ENCODE measurements at places on chromosomes 4 and X.

DNA sequence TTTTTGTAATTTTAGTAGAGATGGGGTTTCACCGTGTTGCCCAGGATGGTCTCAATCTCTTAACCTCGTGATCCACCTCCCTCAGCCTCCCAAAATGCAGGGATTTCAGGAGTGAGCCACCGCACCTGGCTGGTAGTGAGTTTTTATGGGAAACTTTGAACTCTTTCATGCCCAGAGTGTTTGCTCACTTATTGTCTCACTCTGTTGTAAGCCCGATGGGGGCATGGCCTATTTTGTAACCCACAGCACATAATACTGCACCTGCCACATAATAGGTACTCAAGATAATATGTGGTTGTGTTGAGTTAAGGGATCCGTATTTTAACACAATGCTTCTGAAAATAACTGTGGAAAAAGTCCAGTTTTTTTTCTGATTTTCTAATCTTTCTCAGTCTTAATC lies 109.6 kb upstream of the GIMD1 start:
- DNase-seq: no peak

- DNase-seq: no peak
These were observed 5.5 kb downstream of the GRIA2 start for GRCh38 chr4:157226035-157226434.

- no peak for DNase-seq
These were observed 365.8 kb upstream of the PITX2 start for GRCh38 chr4:110988722-110989121.

DNA sequence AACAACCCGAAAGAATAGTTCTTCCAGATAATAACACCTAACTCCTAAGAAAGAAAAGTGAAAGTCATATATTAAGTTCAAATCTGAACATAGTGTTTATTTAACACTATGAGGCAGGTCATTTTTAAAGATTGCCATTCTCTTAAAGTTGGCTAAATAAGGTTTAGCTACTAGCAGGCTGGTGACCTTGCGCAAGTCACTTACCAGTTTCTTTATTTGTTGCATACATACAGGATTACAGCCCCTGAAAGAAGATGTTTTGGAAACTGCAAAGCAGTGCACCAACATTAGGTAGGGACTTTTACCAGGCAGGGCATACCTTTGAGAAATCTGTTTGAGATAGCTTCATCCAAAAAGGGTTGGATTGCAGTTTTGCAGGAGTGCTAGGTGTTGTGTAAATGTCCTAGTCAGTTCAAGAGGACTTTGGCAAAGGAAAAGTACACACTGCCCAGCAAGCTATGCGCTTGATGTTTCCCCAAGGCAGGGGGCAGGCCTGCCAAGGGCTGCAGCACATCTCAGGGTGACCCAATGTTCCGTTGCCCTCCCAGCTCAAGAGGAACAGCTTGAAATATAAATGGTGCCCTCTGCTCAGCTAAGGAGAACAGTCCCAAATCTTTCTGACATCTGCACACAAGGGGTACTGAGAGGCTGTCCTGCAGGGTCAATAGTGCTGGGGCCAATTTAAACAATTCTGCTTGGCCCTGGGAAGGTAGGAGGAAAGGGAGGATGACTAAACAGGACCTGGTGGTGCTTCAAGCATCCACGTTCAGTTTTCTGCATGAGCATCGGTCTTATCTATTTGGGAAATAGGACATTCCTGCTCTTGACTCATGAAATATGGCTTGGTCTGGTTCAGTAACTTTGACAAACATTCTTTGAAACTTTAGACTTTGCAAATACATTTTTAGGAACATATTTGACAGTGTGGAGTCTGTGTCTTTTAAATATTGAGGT lies 130.8 kb downstream of the COL4A6 start:
- no peak for DNase-seq

DNA sequence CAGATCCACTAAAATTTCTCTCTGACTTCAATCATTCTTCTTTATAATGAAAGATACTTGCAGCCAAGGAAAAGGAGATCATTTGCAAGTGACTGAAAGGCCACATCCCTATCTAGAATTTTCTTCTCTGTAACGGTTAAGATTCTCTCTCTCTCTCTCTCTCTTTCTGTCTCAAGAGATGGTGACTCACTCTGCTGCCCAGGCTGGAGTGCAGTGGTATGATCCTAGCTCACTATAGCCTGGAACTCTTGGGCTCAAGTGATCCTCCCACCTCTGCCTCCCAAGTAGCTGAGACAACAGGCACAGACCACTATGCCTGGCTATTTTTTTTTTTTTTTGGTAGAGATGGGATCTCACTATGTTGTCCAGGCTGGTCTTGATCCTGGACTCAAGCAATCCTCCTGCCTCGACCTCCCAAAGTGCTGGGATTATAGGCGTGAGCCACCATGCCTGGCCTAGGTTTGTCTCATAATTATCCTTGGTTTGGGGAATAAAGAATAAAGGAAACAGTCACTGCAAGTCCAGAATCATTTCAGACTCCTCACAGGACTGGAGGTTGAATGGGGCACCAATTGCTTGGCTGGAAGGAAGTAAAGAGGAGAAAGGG lies 33.3 kb upstream of the GALNT7 start:
- DNase-seq: no peak

DNA sequence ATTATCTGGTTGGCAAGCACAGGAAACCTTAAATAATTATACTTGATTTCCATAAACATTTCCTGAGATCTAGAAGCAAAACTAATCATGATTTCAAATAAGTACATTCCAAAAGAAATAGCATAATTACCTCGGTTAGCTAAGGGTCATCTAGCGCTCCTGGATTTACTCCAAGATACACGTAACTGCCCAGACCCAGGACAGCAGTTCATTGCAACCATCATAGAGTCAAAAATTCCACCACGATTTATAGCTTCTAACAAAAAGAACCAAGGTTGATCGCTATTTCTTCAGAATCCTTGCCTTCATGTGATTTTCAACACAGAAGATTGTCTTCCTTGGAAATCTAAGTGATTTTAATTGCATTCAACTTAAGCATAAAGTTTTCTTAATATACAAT lies 1235.5 kb upstream of the TENM3 start:
- no peak for DNase-seq

DNA sequence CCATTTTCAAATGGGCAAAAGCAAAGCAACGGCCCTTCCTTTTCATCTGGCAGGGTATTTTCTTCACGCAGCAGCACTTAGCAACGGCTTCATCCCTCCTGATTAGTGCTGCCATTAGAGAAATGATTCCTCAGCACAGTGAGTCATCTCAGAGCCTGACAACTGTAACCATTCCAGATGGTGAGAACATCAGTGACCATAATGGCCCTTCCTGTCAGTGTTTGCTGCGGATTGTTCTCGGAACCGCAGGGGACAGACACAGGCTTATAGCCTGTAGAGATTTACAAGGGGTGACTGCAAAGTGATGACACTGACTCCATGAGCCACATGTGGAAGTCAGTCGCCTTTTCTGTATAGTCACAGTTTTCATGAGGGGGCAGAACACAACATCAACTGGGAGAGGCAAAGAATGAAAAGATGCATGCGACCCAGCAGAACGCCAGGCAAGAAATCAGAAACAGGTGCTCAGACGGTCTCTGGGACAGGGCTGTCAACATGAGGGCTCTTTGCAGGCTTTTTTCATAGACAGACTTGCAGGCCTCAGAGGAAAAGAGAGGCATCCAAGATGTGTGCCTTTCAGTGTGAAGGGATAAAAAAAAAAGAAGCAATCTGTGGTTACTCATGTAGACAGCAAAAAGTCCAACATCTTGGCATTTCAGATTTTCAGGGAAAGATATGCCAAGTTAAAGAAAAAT lies 69.9 kb upstream of the FBXW7 start:
- no peak for DNase-seq

DNA sequence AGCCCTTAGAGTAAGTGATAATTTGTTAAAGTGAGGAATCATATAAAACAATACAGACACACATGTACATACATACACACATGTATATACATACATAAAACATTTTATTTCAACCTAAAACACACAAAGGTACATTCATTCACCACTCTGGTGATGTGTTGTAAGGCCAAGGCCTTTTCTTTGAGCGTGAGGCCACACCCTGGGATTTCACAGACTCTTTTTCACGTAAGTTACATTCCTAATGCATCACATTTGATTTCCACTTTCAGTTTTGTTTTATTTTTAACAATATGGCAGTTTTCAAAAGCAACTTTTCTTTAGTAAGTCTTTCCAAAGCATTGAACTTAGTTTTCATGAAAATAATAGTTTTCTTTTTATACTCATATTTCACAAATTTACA lies 170.7 kb downstream of the COL4A6 start:
- no peak for DNase-seq

DNA sequence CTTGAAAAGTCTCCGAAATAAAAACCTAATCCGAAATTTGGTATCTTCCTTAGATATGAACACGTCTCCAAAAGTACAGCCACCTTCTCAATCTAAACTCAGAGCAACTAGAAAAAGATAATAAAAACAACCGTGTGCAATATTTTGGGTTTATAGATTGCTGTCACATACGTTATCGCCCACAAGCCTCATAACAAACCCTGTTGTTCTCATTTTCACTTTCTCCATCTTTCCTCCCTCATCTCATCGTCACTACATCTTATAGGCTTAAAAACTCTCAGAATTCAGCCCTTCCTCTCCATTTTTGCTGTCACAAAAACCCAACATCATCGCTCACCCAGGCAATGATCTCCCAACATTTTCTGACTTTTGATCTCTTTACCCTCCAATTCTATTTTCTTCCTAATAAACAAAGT lies 448 bp upstream of the SCFD2 start:
- no peak for DNase-seq

DNA sequence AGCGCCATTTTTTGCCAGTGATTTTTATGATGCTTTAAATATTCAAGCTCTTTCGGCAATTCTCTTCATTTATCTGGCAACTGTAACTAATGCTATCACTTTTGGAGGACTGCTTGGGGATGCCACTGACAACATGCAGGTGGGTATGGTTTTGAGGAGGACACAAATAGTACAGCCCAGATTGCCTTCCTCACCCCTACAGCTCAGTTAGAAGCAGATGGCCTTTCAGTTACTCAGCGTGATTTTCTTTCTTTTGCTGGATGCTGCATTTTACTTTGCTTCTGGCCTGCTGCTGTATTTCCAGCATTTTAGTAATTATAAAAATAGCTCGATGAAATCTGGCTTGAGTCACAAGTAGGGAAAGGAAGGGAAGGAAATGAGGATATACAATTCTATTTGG lies 114.7 kb downstream of the SLC4A4 start:
- DNase-seq: no peak

DNA sequence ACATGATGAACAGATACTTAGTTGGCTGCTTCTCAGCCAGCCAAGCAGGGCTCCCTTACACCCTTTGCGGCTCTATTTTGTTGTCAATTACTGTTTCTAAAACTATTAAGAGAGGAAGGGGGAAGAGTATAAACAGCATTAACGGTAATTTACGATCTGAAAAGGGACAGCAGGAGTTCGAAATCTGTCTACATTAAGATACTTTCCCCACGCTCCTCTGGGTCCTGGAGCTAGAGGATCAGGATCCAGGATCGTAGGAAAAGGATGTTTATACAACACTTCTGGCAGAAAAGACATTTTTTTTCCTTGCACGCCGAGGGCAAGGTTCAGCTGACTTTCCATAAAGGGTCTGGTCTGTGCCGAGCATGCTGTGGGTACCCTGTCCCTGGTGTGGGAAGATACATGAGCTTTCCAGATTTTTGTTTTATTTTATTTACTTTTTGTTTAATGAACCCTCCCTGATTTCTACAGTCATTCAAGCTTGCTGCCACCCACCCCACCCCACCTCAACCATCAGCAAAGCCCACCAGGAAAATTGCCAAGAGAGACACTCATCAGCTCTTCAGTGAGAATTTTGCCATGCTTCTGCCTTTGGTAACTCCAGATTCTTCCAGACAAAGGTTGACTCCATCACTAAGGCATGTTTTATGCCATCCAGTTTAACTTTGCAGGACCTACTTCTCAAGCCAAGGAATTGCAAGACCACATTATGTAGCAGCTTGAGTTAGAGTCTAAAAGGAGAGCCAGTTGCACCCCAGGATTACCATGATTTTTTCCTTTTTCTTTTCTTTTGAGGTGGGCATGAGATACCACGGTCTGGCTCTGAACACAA lies 188.1 kb downstream of the QDPR start:
- no peak for DNase-seq

DNA sequence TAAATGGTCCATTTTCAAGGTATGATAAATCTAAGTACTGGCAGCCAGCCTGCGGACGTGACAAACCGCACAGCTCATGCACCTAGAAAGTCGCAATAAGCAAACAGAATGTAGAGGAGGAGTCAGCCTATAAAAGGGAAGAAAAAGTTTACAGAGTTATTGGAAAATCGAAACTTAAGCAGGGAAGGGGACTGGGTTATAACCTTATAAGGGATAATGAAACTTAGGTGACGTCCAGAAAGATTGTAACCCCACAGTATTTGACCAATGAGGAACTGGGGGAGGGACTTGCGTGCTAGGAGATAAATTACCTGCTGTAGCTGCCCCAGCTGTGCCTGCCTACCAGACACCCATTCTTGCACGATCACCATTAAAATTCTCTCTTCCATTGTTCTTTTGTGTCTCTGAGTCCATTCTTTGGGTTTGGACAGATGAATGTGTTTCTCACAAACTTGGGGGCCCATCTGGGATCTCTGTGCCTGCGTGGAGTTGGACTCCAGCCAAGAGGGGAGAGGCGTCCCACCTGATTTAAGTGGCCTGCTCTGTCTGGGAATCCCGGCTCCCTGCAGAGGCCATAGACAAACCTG lies 61.0 kb downstream of the ZCCHC12 start:
- peak; percentile 31 for DNase-seq

- no peak for DNase-seq
These were observed 52.0 kb downstream of the ENOPH1 start for GRCh38 chr4:82482387-82482786.

- no peak for DNase-seq
These were observed 648 bp downstream of the SYNPO2 start for GRCh38 chr4:118889312-118889691.

All from left colon (tissue), 2 donors.